NCI-H2081 treated with DMSO at 0.1 percent for 48 hours (cell line): ENCODE measurements at places on chromosomes 12 and 14.

- DNase-seq: no peak
Measured at GRCh38 chr12:81558031-81558430, 201.1 kb downstream of the PPFIA2 start.

DNA sequence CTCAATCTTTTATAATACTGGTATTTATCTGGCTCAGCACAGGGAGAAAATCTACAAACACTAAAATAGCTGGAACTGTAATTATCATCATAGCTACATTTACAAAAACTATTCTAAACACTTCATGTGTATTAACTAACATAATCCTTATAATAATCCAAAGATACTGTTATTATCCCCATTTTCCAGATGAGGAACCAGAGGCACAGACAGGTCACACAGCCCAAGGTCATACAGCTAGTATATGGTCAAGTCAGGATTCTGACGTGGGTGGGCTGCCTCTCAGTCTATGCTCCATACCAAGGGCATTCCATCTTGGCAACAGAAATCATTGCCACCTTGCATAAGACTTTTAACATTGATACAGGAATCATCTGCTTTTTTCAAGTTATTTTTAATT, 11.4 kb downstream of the FERMT2 start:
- DNase-seq: no peak

- DNase-seq: no peak
Measured at GRCh38 chr12:14981049-14981448, 8.2 kb downstream of the PDE6H start.

DNA sequence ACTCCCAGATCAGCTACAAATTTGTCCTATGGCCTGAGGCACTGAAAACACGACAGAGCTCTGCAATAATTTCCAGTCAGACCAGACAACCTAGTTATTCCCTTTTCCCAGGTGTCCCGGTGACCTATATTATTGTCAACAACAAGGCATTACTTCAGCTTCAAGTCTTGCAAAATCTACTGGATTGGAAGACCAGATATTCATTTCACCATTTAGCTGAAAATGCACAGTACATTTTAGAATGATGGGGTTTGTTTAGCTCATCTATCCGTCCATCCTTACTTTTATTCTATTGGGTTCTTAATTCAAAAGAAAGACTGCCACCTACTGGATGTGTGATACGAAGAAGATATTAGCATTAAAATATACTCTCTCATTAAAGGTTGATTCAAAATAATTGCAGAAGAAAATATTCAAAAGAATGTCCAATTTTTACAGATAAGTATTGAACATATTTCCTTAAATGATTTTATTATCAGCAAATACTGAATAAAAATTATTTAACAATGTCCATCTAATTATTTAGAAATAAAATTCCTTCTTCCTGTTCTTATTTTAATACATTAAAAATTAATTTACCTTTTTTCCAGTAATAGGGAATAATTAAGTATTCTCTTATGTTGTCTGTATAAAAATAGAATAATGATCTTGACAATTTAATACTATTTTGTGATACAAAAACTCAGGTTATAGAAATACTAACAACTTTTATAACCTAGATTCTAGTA, 244.9 kb upstream of the LRIG3 start:
- peak; percentile 25 for DNase-seq

DNA sequence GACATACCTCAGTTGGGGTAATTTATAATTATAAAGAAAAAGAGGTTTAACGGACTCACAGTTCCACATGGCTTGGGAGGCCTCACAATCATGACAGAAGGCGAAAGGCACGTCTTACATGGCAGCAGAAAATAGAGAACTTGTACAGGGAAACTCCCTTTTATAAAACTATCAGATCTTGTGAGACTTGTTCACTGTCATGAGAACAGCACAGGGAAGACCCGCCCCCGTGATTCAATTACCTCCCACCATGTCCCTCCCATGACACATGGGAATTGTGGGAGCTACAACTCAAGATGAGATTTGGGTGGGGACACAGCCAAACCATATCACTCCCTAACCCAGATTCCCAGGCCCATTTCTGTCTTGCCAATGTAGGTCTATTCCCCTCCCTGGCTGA, 22.1 kb downstream of the MYO1H start:
- no peak for DNase-seq

DNA sequence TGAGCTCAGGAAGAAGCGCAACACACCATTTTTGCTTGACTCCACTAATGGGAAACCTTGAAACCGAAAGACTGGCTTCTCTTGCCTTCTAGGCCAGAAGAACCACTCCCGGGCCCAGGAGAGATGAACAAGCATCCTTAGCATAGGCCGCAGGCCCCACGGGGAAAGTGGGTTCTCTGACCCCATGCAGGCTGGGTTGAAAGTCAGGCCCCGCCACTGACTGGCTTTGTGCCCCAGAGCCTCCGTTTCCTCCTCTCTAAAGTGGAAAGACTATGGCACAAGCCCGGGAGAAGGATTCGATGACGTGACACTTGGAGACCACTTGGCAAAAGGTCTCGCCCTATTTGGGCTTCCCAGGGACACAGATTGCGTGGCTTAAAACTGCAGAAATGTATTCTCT, 9.9 kb upstream of the FZD10 start:
- DNase-seq: no peak

- DNase-seq: no peak
Measured at GRCh38 chr14:92039063-92039718, 668 bp downstream of the TRIP11 start.

GRCh38 chr14:93654599-93654998, 133.7 kb downstream of the PRIMA1 start:
- DNase-seq: no peak
